Stimulated activated CD4-positive, alpha-beta T cell treated with anti-CD3 and anti-CD28 coated beads, Interleukin-15, amount 100 ng/mL, for 1 hour (primary cell): ENCODE measurements at places on chromosomes 6 and 20.

DNA sequence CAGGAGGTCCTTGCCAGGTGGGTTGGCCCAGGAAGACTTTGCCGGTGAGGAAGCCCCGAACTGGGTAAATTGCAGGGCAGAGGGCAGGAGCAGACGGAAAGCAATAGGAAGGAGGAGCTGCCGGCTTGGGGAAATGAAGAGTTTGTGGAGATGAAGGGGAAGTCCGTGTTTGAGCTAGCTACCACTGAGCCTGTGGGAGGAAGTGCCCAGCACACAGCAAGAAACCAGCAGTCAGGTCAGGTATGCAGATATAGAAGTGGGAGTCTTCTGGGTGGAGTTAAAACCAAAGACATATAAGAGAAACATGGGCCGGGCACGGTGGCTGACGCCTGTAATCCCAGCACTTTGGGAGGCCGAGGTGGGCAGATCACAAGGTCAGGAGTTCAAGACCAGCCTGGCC lies 34.7 kb downstream of the CD24 start:
- DNase-seq = no peak

- no peak for DNase-seq
Measured at GRCh38 chr6:50699051-50699775, 14.1 kb upstream of the TFAP2D start.

DNA sequence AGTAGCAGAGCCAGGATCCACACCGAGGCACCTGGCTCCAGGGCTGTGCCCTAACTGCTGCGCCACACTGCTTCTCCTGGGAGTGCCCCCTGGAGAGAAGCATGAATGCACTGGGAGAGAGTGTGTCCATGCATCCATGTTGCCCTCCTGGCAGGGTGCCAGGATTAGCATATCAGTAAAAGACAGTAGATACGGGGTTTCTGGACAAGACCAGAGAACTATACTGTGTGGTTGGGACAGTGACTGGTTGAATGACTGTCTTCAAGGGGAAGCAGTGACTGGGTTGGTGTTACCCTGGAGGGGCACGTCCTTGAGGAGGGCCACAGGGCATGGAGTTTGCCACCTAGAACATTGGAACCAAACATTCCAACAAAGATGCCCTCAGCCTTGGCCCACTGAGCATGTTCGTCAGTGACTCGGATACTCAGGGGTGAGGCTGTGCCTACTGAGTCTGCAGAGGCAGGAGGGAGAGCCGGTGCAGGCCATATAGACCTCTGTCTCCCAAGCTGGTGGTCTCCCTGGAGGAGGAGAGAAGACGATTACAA lies 288.8 kb downstream of the CDC5L start:
- no peak for DNase-seq

DNA sequence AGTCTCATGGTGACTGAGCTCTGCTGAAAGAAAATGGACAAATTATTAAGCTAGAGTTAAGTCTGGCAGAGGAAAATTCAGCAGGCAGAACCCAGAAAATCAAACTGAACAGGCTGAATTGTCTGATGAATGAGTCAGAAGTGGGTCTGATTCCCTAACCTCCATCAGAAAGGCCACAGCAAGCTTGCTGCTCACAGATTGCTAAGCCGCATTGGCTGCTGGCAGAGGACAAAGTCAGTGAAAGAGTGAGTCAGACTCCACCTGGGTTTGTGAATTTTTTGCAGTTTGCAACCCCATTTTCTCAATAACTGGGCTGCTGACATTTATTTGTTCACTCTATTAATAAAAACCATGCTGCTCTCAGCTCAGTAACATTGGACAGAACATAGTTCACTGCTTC lies 191.3 kb downstream of the EPM2A start:
- DNase-seq = no peak

DNA sequence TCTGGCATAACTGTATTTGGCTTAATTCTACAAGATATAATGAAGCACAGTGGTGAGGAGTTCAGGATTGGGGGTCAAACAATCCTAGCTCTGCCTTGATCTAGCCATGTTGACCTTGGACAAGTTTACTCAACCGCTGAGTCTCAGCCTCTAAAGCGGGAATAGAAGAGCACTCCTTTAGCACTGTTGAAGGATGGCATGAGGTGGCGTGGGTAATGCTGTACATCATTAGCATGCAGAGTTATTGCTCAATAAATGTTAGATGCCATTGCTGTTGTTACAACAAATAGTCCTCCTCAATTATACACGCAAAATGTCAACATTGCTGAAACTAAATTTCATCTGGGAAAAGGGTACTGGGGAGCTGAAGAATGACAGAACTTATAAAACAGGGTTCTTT lies 78.6 kb downstream of the KIF13A start:
- no peak for DNase-seq

DNA sequence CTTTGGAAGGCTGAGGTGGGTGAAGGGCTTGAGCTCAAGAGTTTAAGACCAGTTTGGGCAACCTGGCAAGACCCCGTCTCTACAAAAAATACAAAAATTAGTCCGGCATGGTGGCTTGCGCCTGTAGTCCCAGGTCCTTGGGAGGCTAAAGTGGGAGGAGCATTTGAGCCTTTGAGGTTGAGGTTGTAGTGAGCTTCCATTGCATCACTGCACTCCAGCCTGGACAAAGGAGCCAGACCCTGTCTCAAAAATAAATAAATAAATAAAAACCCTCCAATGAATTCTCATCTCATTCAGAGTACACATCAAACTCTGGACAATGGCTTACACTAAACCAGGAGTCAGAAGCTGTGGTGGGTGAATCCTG lies 31.8 kb downstream of the B4GALT5 start:
- DNase-seq = no peak

GRCh38 chr20:51220293-51220706 lies 197.4 kb upstream of the KCNG1 start:
- peak; percentile 46 for DNase-seq

- DNase-seq = no peak
Measured at GRCh38 chr6:30554962-30555815, 1.1 kb downstream of the GNL1 start.

- DNase-seq = no peak
Measured at GRCh38 chr20:52459150-52459549, 267.6 kb upstream of the ZFP64 start.
